ENCODE measurements at places on chromosomes 1 and 21. TPM values are rescaled to one million over a fixed set of nuclear protein-coding genes. Genes with fewer than 3 reads are reported as not detected.

DNA sequence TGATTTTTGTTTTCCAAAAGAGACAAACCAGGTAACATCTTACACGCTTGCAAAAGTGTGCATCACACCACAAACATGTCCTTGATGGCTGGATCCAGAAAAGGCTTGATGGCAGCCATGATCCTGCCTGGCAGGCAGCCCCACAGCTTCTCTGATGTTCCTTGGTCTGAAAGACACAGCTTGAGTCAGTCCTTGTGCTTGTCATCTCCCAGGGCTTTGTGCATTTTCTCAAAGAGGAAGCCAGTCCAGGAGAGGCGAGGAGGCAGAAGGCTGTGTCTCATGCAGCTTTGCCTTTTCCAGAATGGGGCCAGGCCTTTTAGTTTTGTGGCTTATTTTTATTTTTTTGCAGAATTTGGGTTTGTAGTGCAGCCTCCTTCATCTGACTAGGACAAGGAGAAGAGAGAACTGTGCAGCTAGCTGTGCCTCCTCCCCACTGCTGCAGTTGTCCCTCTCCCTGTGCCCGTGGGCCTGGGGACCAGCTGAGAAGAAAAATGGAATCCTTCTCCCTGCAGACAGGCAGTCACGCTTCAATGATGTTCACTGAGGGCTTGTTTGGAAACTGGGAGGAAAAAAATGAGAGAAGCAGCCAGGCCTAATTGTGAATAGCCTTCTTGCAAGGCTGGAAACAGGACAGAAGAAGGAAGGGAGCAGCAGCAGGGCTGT, 7.4 kb downstream of the FNDC5 start:
- H3K36me3 ChIP-seq: no peaks in the 10 kb centered on the region
- H3K4me3 ChIP-seq: no peak overlapping the region
- no peaks in the 10 kb centered on the region for H3K4me1 ChIP-seq
- no peak overlapping the region for H3K27ac ChIP-seq
- DNase-seq: no peak

DNA sequence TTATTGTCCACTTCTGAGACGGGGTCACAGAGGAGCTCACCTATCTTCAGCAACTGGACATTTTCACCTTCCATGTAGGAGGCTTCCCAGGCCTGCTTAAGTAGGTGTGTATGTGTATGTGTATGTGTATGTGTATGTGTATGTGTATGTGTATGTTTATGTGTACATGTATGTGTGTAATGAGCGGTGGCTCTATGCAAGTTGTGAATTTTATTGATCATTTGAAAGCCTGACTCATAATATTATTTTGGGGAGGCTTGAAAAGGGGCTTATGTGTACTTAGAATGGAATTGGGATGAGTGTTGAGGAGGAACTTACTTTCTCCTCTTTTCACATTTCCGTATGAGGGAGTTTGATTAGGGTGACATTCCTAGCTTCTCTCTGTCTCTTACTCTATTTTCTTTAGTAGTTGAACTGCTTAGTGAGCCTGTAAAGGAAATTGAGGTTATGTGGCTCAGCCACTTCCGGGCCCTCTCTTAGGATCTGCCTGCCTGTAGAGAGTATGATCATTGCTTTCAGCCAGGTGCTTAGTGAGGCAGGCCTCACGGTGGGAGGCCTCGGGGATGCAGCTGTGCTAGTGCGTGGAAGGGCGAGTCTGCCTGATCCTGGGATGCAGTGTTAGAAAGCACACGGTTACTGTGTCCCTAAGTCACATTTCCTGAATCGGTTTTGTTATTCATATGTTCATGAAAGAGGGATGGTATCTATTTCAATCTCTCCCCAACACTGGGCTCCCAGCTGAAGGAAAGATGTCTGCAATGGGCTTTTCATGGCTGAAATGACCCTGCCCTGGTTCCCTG, 61.0 kb downstream of the IER5 start:
- H3K4me1 ChIP-seq: peaks cover 14% of the 10 kb centered on the region
- no peaks in the 10 kb centered on the region for H3K27me3 ChIP-seq
- no peak for DNase-seq

- peaks cover 57% of the 10 kb centered on the region for H3K4me1 ChIP-seq
- H3K4me3 ChIP-seq: no peak overlapping the region
- H3K27ac ChIP-seq: peak overlapping the region; percentile 91
- peaks cover 2% of the 10 kb centered on the region for H3K36me3 ChIP-seq
- DNase-seq: no peak
Measured at GRCh38 chr1:19400875-19401534, 84.3 kb downstream of the CAPZB start.

DNA sequence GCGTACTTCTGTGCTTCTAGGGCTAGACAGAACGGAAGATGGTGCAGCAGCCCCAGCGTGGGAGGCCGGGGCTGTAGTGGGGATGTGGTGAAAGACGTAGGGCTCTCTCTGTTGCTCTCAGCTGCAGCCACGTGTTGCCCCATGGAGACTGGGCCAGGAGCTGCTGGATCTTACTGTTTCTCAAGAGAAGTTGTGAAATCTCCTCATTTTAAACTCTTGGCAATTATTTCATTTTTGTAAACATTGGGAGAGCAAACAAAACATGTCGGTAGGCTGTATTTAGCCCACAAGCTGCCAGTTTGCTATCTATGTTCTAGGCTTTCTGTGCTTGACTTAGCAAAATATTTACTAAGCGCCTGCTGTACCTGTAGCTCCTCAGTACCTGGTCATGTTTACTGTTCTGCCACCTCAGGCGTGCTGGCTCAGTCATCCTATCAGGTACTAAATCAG, 15.9 kb upstream of the ELOA start:
- H3K27ac ChIP-seq: no peak overlapping the region
- no peaks in the 10 kb centered on the region for H3K36me3 ChIP-seq
- H3K4me3 ChIP-seq: no peak overlapping the region
- peaks cover 4% of the 10 kb centered on the region for H3K4me1 ChIP-seq

GRCh38 chr1:33347650-33347992, 26.7 kb upstream of the A3GALT2 start:
- no peaks in the 10 kb centered on the region for H3K27me3 ChIP-seq
- H3K27ac ChIP-seq: peak overlapping the region; percentile 87
- peak overlapping the region; percentile 94 for H3K4me3 ChIP-seq
- no peak for DNase-seq
- H3K4me1 ChIP-seq: peaks cover 56% of the 10 kb centered on the region
- peaks cover 18% of the 10 kb centered on the region for H3K36me3 ChIP-seq

GRCh38 chr1:208951908-208952307, 631.6 kb upstream of the CAMK1G start:
- H3K27me3 ChIP-seq: no peaks in the 10 kb centered on the region
- no peaks in the 10 kb centered on the region for H3K4me1 ChIP-seq
- DNase-seq: no peak

- no peaks in the 10 kb centered on the region for H3K27me3 ChIP-seq
- H3K4me3 ChIP-seq: no peak overlapping the region
- H3K4me1 ChIP-seq: no peaks in the 10 kb centered on the region
Measured at GRCh38 chr1:115145226-115145625, 55.9 kb upstream of the TSPAN2 start.

- peaks cover 16% of the 10 kb centered on the region for H3K4me1 ChIP-seq
- H3K4me3 ChIP-seq: no peak overlapping the region
- H3K27ac ChIP-seq: no peak overlapping the region
- peak; percentile 84 for DNase-seq
- H3K36me3 ChIP-seq: no peaks in the 10 kb centered on the region
Measured at GRCh38 chr1:54904476-54905048, 17.6 kb upstream of the DHCR24 start.

- no peaks in the 10 kb centered on the region for H3K36me3 ChIP-seq
- peaks cover 53% of the 10 kb centered on the region for H3K4me1 ChIP-seq
- H3K27ac ChIP-seq: peak overlapping the region; percentile 100
- no peak overlapping the region for H3K4me3 ChIP-seq
- no peak for DNase-seq
- H3K27me3 ChIP-seq: no peaks in the 10 kb centered on the region
Measured at GRCh38 chr1:53731043-53731600, 7.8 kb downstream of the GLIS1 start.

DNA sequence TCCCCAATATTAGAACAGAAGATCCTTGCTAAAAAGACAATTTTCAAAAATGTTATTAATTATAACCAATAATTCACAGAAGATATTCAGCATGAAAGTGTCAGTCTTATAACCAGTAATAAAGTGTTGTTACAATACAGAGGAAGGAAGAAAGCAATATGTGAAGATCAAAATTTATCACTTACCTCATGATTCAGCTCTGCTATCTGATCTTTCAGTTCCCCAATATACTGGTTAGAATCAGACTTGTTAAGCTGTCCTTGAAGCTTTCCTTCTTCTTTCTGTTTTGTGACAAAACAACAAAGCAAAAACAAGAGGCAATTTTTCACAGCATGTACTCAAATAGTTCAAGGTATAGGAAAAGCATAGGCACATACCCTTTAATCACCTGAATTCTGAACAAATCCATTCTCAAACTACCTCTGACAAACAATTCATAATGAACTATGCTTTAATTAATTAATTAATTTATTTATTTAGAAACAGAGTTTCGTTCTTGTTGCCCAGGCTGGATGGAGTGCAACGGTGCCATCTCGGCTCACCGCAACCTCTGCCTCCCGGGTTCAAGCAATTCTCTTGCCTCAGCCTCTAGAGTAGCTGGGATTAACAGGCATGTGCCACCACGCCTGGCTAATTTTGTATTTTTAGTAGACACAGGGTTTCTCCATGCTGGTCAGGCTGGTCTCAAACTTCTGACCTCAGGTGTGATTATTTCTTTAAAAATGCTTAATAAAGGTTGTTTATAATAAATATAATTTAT, 76.9 kb upstream of the GFI1 start:
- H3K27ac ChIP-seq: no peak overlapping the region
- H3K27me3 ChIP-seq: no peaks in the 10 kb centered on the region
- no peaks in the 10 kb centered on the region for H3K36me3 ChIP-seq
- H3K4me3 ChIP-seq: no peak overlapping the region
- DNase-seq: no peak

- H3K27me3 ChIP-seq: no peaks in the 10 kb centered on the region
- no peak for DNase-seq
- H3K27ac ChIP-seq: no peak overlapping the region
- no peaks in the 10 kb centered on the region for H3K36me3 ChIP-seq
Measured at GRCh38 chr1:18237371-18237770, 129.8 kb downstream of the IGSF21 start.

- no peaks in the 10 kb centered on the region for H3K36me3 ChIP-seq
- H3K4me3 ChIP-seq: no peak overlapping the region
- H3K4me1 ChIP-seq: no peaks in the 10 kb centered on the region
- no peaks in the 10 kb centered on the region for H3K27me3 ChIP-seq
- DNase-seq: peak; percentile 46
- H3K27ac ChIP-seq: no peak overlapping the region
Measured at GRCh38 chr1:119220991-119221390, 80.5 kb upstream of the WARS2 start.

GRCh38 chr1:192668409-192668983, 32.5 kb downstream of the RGS13 start:
- DNase-seq: no peak
- no peak overlapping the region for H3K4me3 ChIP-seq
- H3K36me3 ChIP-seq: no peaks in the 10 kb centered on the region
- H3K4me1 ChIP-seq: no peaks in the 10 kb centered on the region
- H3K27me3 ChIP-seq: no peaks in the 10 kb centered on the region
- no peak overlapping the region for H3K27ac ChIP-seq

GRCh38 chr1:153932156-153933131, 9.7 kb upstream of the GATAD2B start:
- DNase-seq: no peak
- H3K4me1 ChIP-seq: peaks cover 4% of the 10 kb centered on the region

DNA sequence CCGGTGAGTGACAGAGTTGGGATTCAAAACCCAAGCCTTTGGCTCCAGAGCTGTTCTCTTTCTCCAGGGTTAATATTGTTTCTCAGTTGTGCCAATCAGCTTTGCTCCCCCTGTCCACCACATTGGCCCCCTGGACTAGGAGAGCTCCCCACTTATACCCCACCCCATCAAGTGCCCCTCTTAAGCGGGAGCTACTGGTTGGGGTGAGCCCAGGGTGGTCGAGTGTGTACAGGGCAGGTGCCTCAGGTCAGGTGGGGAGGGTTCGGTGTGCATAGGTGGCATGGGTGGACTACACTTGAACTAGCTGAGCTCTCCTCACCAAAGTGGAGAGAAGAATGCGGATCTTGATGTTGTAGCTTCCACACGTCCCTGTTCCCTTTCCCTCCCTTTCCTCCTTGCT, 14.2 kb downstream of the KCNA2 start:
- no peak overlapping the region for H3K4me3 ChIP-seq
- H3K36me3 ChIP-seq: no peaks in the 10 kb centered on the region
- no peaks in the 10 kb centered on the region for H3K4me1 ChIP-seq
- H3K27ac ChIP-seq: no peak overlapping the region
- no peak for DNase-seq

Gene LPGAT1
- 36.7 TPM for total RNA-seq

Gene ESPN
- total RNA-seq: 0.96 TPM

Gene LIN28A
- 16.7 TPM for total RNA-seq

Gene C4BPA
- total RNA-seq: not detected

Gene OLIG2
- total RNA-seq: 2.5 TPM

Gene KPRP
- not detected for total RNA-seq

Gene KRTAP19-1
- total RNA-seq: not detected

Gene CFAP107
- not detected for total RNA-seq

Gene FLVCR1
- 9.3 TPM for total RNA-seq

Gene XCL1
- total RNA-seq: not detected

Gene CFHR1
- total RNA-seq: 0.23 TPM

Gene TCHHL1
- not detected for total RNA-seq

Gene ASCL5
- total RNA-seq: not detected

All from astrocyte (in vitro differentiated cells and primary cell).